ENCODE measurements at places on chromosomes 1 and 21.

GRCh38 chr21:36204980-36205379 is 48.4 kb downstream of the DOP1B start:
- DNase-seq = no peak

DNA sequence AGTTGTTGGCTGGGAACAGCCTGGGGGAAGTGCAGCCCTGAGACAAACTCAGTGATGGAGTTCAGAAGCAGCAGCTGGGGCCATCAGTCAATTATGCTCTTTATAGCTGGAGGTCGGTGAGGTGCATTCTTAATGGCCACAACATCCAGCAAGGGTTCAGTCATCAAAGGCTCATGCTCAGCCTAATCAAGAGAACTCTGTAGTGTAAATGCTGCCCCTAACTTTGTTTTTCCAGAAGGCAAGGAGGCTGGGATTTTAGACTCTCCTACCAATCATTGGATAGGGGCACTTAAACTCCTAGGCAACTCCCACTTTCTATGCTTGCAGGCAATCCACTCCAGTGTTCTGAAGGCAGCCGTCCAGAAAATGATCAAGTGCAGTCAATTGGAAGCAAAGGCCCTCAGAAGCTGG is 15.0 kb upstream of the RGS4 start:
- no peak for DNase-seq

GRCh38 chr1:36323636-36324352 is at the start of gene EVA1B:
Gene EVA1B (minus strand): TSS chr1:36323645. CDS start chr1:36323037, 608 bp downstream.
- peak; percentile 80 for DNase-seq

DNA sequence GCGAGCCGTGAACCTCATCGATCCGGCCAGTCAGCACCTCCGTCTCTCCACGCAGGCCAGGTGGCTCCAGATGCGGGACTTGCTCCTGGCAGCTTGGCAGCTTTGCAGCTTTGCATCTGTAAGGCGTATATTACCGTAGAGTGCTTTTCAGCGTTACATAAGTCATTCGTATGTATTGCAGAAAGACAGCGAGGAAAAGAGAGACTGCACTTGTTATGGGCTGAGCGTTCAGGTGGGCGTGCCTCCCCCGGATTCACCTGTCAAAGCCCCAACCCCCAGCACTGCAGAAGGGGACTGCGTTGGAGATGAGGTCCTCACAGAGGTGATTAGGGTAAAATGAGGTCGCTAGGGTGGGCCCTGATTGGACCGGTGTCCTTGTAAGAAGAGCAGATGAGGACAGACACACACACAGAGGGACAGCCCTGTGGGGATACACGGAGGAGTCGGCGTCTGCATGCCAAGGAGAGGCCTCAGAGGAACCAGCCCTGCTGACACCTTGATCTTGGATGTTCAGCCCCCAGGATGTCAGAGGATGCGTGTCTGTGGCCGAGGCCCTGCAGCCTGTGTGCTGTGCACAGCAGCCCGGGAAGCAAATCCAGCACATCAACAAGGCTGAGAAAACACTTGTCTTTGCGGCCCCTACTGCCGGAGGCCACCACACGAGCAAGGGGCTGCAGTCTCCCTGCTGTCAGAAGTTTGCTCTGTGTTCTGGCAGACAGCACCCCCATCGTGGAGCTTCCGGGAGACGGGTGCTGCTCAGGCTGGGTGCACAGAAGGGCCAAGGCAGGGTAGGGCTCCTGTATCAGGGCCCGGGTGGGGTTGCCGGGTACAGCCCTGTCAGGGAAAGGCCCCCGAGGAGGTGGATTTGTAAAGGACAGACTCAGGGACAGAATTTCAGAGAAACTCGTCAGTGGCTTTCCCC is 10.9 kb upstream of the AGPAT3 start:
- no peak for DNase-seq

DNA sequence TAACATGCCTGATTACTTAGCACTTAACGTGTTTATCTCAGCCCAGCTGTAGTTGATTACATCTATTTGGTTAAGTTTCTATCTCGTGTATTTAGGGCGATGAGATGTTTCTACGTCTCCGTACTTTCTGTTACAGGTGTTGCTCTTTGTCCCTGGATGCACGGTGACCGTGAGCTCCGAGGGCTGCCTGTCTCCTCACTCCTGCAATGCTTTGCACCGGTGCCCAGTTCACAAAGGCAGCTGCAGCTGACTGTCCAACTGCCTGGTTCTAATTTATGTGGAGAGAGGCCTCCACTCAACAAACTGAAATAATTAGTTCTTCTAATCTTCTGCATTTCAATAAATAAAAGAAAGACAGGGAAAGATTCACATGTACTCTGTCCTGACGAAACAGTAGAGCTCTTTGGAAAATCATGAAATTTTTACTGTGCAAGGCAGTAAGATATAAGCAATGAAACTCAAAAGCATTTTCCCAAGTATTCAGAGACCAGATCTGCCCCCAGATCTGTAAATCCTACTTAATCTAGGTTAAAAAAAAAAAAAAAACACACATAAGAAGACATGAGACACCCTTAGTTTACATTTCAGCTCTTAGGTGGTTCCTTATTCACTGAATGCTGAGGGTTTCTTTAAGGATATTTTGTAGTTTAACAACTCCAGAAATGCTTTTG is 108.2 kb downstream of the TGFBR3 start:
- no peak for DNase-seq

- no peak for DNase-seq
These were observed 119.7 kb downstream of the HHAT start for GRCh38 chr1:210448297-210448892.

- no peak for DNase-seq
These were observed 91.4 kb upstream of the CTTNBP2NL start for GRCh38 chr1:112304612-112305011.

DNA sequence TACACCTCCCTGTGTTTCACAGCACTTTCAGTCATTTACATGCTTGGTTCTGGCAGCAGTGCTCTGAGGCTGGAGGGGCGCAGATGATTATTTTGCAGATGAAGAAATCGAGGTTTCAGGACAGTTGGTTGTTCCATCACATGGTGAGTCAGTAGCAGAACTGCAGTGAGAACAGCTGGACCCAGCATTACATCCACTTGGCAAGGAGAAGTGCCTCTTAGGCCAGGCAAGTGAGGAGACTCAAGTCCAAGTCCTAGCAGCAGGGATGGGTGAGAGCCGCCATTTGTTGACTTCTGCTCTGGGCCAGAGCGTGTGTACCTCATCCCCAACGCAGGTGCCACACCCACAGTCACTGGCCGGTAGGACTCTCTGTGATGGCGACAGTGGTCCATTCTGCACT is 26.8 kb upstream of the EPHA8 start:
- DNase-seq = no peak

- DNase-seq = no peak
These were observed 150.1 kb downstream of the HIVEP3 start for GRCh38 chr1:41768583-41768982.

GRCh38 chr1:17967623-17968255 is 139.9 kb upstream of the IGSF21 start:
- no peak for DNase-seq

GRCh38 chr1:212737559-212737958 is 37.9 kb upstream of the BATF3 start:
- DNase-seq = no peak

DNA sequence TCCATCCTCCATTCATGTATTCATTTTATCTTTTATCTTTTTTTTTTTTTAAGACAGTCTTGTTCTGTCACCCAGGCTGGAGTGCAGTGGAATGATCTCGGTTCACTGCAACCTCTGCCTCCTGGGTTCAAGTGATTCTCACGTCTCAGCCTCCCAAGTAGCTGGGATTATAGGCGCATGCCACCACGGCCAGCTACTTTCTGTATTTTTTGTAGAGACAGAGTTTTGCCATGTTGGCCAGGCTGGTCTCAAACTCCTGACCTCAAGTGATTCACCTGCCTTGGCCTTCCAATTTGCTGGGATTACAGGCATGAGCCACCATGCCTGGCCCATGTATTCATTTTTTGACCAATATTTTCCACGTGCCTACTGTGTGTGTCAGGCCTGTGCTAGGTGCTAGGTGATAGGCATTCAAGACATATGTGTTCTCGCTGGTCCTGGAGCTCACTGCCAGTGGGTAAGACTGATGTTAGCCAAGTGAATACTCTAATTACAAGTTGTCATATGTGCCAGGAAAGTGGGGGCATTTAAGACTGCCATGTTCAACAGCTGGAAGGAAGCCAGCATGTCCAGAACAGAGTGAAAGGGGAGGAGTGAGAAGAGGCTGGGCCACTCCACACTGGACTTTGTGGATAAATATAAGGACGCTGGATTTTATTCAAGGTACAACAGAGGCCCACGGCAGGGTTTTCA is 5.3 kb upstream of the CELSR2 start:
- DNase-seq = no peak

- peak; percentile 42 for DNase-seq
These were observed 31.9 kb upstream of the SLC19A1 start for GRCh38 chr21:45574081-45574501.

DNA sequence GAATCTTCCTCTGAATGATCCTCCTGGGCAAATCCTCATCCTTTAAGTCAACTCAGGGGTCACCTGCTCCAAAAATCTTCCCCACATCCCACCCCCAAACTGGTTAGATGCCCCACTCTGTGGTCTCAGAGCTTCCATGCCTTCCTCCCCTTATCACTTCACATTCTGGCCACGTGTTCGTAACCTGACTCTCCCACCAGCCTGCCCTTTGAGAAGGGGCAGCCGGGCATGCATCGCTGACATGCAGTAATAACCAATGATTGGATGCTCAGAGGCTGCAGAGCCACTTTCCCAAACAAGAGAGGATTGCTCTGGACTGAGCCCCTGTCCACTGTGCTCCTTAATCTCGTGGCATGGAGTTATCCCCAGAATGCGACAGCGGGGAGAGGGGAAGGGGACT is 7.0 kb downstream of the LELP1 start:
- DNase-seq = no peak

DNA sequence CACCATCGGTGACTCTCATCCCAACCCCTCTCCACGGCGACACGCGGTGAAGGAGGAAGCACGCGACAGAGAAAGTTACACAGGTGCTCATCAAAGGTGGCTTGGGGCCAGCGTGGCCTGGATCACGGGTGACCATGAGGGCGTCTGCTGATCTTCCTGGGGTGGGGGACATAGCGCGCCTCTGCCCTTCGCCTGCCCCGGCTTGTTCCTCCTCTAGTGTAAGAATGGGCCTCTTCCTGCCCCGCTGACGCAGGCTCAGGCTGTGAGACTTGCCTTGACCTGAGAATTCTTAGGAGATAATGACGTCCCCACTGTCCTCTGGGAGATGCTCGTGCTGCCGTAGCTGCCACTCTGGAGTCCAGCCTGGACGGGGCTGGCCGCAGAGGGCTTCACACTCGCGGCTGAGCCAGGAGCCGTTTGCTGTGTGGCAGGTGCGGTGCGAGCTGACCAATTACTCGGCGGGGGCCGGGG is 39.0 kb upstream of the TMEM52 start:
- DNase-seq = no peak

DNA sequence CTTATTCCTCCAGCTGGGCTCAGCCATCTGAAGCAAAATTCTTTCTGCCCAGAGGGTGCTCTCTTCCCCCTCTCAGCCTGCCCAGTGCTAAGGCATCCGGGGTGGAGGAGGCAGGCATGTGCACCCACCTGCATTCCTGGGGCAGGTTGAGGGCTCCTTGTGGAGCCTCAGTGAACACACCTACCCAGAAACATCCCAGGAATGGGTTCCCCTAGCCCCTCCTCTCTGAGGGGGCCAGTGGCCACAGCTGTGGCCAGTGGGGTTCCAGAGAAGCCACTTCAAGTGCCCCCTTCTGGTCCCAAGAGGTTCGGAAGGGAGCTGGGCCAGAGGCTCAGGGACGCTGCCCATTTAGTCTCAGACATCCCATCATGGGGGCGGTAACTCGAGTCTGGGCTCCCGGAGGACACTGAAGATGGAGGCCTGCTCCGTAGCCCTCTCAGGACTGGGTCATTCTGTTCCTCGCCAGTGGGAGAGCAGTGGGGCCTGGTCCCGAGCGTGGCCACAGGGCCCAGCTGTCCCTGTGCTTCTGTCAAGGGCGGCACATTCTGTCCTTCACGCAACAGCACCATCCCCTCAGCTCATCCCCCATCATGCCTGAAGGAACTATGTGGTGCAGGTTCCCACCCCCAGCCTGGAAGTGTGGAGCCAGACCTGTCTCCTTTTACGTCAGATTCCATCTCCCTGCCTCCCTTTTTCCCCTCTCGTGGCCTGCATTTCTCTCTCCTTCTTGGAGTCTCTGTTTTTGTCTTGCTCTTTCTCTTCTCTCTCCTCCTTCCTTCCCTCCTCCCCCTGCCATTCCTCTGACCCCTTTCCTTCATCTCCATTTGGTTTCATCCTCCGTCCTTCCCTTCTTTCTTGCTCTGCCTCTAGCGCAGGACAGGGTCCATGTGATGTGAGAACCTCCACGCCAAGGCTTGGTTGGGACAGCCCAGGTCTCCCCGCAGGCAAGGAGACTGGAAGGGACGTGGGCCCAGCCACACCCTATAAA is 49.6 kb upstream of the KDM4A start:
- DNase-seq = no peak

GRCh38 chr1:96992871-96993270 is 271.3 kb downstream of the PTBP2 start:
- no peak for DNase-seq

GRCh38 chr1:6509919-6510291 is 18.4 kb upstream of the PLEKHG5 start:
- DNase-seq = no peak

GRCh38 chr1:43902058-43902831 is 31.4 kb upstream of the ARTN start:
- DNase-seq = no peak

GRCh38 chr1:83527987-83528386 is 470.9 kb downstream of the TTLL7 start:
- no peak for DNase-seq

DNA sequence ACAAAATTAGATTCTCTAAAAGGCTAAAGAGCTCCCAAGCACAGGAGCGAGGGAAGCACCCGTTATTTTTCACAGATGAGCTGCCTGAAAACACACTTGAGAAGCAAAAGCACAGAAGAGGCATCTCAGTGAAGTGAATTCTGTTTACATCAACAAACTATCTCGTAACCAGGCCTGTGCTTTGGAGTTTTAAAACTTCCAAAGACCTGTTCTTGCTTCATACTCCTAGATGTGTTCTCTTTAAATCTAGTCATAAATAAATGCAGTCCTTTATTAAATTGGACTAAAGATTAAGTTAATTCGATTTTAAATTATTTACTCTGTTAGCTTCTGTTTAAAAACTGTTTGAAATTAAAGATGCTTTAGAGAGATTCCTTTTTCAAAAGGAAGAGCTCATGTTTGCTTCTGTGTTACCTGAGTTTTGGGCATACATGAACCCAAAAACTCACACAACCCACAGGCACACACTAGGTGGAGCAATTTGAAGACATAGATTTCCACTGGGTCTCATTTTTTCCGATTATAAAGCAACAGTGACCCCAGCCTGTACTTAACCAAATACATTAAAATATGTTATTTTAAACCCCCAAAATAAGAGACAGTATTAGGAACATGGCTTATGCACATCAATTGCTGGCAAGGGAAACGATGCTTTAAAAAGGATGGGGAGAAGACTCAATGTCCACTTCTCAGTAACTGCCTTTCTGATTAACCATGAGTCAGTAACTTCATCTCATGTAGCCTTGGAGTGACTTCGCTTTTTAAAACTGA is 648.2 kb downstream of the SMYD3 start:
- no peak for DNase-seq

Data from ureter (tissue), 1 donor.